ENCODE measurements at places on chromosomes 1 and 21. TPM values are rescaled to one million over a fixed set of nuclear protein-coding genes. Genes with fewer than 3 reads are reported as not detected.

GRCh38 chr1:100516857-100517256 lies 21.1 kb upstream of the GPR88 start:
- no peaks in the 10 kb centered on the region for H3K27me3 ChIP-seq
- peaks cover 4% of the 10 kb centered on the region for H3K36me3 ChIP-seq
- H3K4me1 ChIP-seq = peaks cover 2% of the 10 kb centered on the region
- peak; percentile 13 for DNase-seq
- no peak overlapping the region for H3K4me3 ChIP-seq
- H3K27ac ChIP-seq = no peak overlapping the region

- no peak for DNase-seq
- H3K27ac ChIP-seq = no peak overlapping the region
- no peaks in the 10 kb centered on the region for H3K36me3 ChIP-seq
- H3K4me3 ChIP-seq = no peak overlapping the region
- H3K27me3 ChIP-seq = peaks cover 20% of the 10 kb centered on the region
Measured at GRCh38 chr1:29394521-29395225, 158.4 kb downstream of the PTPRU start.

GRCh38 chr1:170664828-170665612 lies 1.1 kb downstream of the PRRX1 start:
- H3K27me3 ChIP-seq = peaks cover 81% of the 10 kb centered on the region
- peak overlapping the region; percentile 27 for H3K4me3 ChIP-seq
- no peak overlapping the region for H3K27ac ChIP-seq
- no peaks in the 10 kb centered on the region for H3K36me3 ChIP-seq
- no peak for DNase-seq
- H3K4me1 ChIP-seq = peaks cover 51% of the 10 kb centered on the region

- no peak overlapping the region for H3K4me3 ChIP-seq
- no peaks in the 10 kb centered on the region for H3K27me3 ChIP-seq
- DNase-seq = no peak
- H3K4me1 ChIP-seq = peaks cover 23% of the 10 kb centered on the region
- no peak overlapping the region for H3K27ac ChIP-seq
Measured at GRCh38 chr1:25106976-25107642, 125.2 kb downstream of the SYF2 start.

DNA sequence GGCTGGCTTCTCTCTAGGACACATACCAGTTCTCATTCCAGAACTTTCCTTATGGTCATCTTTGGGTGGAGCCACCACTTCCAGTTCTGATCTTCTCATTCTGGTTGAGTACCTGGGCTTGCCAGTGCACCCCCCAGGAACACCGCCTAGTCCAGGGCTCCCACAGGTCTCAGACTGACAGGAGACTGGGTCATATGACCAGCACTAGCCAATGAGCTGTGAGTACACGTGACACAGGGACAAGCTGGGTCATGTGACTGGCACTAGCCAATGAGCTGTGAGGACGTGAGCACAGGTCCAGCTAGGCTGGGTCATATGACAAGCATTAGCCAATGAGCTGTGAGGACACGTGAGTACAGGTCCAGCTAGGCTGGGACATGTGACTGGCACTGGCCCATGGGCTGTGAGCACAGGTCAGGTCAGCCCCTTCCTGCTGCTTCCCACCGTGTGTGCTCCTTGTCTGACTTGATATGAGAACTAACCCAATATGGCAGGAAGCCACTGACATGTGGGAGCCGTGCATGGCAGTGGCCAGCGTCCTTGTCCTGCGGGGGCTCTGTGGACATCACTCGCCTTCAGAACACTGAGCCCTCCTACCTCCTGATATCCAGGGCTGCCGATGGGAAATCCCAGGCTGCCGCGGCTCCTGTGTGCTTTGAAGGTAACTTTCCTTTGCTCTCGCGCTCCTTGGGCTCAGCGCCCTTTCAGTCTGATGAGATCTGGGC lies 22.7 kb downstream of the KRTAP10-1 start:
- H3K4me1 ChIP-seq = no peaks in the 10 kb centered on the region
- H3K36me3 ChIP-seq = no peaks in the 10 kb centered on the region
- no peak overlapping the region for H3K27ac ChIP-seq
- no peak overlapping the region for H3K4me3 ChIP-seq
- no peaks in the 10 kb centered on the region for H3K27me3 ChIP-seq
- DNase-seq = peak; percentile 15

The KCNN3 gene
- 0.25 TPM for total RNA-seq

The RCAN3 gene
- 71.9 TPM for total RNA-seq

GRCh38 chr1:156104065-156104810 lies 10.3 kb upstream of the LMNA start:
- peak overlapping the region; percentile 63 for H3K27ac ChIP-seq
- H3K27me3 ChIP-seq = peaks cover 16% of the 10 kb centered on the region
- no peak overlapping the region for H3K4me3 ChIP-seq
- H3K36me3 ChIP-seq = no peaks in the 10 kb centered on the region

DNA sequence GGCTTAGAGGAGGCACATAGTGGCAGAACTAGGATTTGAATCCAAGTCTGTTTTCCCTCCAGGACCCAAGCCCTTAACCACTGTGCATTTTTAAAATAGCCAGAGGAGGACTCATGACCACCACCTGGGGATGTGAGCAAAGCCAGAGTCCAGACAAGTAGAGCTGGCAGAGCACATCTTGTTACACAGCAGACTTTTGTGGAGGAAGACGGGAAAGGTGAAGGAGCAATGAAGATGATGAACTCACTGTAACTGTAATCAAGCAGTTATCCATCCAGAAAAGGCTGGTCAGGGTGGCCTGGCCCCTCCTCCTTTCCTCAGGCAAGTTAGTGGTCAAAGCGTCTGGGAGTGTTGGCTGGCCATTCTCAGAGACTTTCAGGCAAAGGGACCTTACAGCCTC lies 50.9 kb downstream of the SLC44A3 start:
- no peak for DNase-seq
- H3K27ac ChIP-seq = no peak overlapping the region
- H3K4me3 ChIP-seq = no peak overlapping the region
- H3K27me3 ChIP-seq = no peaks in the 10 kb centered on the region
- peaks cover 7% of the 10 kb centered on the region for H3K4me1 ChIP-seq

DNA sequence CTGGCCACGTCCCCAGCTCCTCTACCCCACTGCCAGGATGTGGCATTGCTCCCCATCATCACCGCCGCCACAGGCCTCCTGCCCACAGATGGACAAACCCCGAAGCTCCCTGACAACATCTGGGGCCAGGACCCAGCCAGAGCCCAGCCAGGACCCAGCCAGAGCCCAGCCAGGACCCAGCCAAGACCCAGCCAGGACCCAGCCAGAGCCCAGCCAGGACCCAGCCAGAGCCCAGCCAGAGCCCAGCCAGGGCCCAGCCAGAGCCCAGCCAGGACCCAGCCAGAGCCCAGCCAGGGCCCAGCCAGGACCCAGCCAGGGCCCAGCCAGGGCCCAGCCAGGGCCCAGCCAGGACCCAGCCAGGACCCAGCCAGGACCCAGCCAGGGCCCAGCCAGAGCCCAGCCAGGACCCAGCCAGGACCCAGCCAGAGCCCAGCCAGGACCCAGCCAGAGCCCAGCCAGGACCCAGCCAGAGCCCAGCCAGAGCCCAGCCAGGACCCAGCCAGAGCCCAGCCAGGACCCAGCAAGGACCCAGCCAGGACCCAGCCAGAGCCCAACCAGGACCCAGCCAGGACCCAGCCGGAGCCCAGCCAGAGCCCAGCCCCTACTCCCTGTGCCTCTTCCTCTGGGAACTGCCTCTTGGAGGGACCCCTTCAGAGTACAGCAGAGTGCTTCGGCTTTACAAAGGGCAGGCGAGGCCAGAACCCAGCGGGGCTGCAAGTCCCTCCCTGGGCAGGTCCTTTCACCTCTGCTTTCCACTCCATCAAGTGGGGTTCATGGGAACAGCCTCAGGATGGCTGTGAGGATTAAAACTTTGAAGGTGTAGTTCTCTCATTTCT lies 43.7 kb downstream of the DISP3 start:
- H3K27me3 ChIP-seq = no peaks in the 10 kb centered on the region
- H3K27ac ChIP-seq = no peak overlapping the region
- H3K36me3 ChIP-seq = no peaks in the 10 kb centered on the region
- no peak overlapping the region for H3K4me3 ChIP-seq
- H3K4me1 ChIP-seq = no peaks in the 10 kb centered on the region

DNA sequence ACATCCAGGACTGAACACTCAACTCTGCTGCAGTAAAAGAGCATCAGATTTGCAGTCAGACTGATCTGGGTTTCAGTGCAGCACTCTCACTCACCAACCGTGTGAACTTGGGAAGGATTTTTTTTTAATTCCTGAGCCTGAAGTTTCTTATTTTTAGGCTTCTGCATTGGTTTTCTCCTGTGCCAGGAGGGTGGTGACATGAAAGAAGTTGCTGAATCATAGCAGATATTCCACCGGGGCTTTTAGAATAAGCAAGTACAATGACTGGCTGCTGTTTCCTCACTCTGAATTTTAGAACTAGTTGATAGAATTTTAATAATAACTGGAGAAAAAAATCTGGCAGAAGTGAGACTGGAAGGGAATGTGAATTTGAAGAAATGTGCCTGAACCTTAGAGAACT lies 11.6 kb downstream of the ADAM30 start:
- H3K27ac ChIP-seq = no peak overlapping the region
- peaks cover 5% of the 10 kb centered on the region for H3K36me3 ChIP-seq
- no peak overlapping the region for H3K4me3 ChIP-seq

- H3K36me3 ChIP-seq = no peaks in the 10 kb centered on the region
- H3K27me3 ChIP-seq = no peaks in the 10 kb centered on the region
- no peak for DNase-seq
- H3K27ac ChIP-seq = no peak overlapping the region
Measured at GRCh38 chr21:44572959-44573583, 458 bp upstream of the KRTAP10-4 start.

DNA sequence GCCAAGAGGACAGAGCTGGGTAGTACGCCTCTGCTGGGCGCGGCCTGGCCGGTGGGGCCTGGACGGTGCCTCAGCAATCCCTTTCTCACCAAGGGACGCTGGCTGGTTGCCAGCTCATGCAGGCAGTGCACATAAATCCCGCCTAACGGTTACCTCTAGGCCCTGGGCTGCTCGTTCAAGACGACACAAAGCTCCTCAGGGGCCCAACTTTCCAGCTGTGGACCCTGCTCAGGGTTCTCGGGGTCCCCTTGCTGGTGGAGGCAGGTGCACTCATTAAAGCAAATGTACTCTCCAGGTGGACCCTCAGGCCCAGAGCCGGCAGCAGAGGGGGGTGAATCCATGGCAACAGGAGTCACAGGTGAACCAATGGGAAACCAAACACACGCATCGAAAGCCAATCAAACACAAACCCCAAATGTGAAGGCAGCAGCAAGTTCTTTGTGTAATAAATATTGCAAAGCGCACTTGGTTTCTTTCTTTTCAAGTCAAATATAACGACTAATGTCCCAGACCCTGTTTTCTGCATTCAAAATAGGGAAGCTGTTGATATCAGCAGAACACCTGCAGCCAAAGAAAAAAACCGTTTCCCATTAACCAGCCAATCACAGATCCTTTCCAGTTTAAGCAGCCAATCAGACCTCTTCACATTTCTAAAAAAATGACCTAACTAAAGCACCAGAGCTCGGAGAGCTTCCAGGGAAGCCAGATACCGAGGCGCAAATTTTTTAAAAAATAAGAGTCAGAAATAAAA lies 26.1 kb upstream of the CLSTN1 start:
- no peak for DNase-seq
- no peak overlapping the region for H3K27ac ChIP-seq
- H3K27me3 ChIP-seq = no peaks in the 10 kb centered on the region
- peaks cover 9% of the 10 kb centered on the region for H3K4me1 ChIP-seq
- H3K4me3 ChIP-seq = peak overlapping the region; percentile 57

The AMY1A gene
- total RNA-seq = not detected

- no peaks in the 10 kb centered on the region for H3K36me3 ChIP-seq
- peak; percentile 85 for DNase-seq
- H3K27ac ChIP-seq = no peak overlapping the region
- H3K4me3 ChIP-seq = no peak overlapping the region
- H3K27me3 ChIP-seq = no peaks in the 10 kb centered on the region
Measured at GRCh38 chr1:18875107-18875795, 15.8 kb upstream of the TAS1R2 start.

DNA sequence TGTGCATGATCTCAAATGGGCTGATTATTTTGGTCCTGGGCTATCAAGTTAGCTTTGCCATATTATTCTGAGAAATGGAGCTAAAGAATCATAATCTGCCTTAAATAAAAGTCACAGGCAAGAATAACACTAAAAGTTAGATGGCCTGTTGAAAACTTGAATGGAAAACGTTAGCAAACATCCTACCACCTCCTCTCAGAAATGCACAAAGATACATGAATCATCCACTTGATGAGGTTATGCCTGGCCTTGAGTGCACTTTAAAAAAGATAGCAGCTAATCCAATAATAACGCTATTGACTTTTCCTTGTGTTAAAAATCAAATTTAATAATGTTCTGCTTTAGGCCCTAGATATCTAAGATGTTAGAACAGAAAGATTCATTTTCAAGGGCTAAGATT lies 108.0 kb downstream of the KCNJ6 start:
- H3K27ac ChIP-seq = no peak overlapping the region
- peaks cover 2% of the 10 kb centered on the region for H3K36me3 ChIP-seq
- peaks cover 18% of the 10 kb centered on the region for H3K27me3 ChIP-seq

The HSPA13 gene
- 41.4 TPM for total RNA-seq

DNA sequence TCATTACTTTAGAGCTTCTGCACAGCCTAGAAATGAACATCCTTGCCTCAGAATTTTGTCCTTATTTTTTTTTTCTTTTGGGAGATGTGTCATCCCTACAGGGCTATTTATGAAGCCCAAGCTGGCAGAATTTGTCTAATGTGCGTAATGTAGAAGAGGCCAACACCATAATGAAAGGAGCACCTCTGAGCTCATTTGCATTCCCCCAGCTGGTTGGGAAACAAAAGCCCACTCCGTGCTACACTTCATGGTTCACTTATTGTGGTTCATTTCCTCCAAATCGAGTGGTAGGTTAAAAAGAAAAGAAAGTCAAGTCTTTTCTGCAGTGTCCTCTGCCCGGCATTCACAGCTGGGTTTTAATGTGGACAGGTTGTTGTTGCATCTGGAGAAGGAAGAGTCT lies 73.5 kb downstream of the KAZN start:
- no peak overlapping the region for H3K4me3 ChIP-seq
- no peak overlapping the region for H3K27ac ChIP-seq
- no peaks in the 10 kb centered on the region for H3K27me3 ChIP-seq

DNA sequence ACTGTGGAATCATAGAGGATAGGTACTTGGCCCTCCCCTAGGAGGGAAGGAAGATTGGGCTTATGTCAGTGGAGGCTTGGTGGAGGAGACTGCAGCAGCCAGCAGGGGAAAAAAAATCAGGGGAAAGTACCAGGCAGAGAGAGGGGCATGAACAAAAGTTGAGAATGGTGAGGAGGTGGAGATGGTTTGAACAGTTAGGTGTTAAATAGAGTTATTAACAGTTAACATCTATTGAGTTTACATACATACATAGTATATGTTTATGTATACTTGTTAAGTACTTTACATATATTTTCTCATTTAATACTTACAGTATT lies 136.5 kb upstream of the HNRNPU start:
- H3K4me1 ChIP-seq = no peaks in the 10 kb centered on the region
- no peak overlapping the region for H3K4me3 ChIP-seq
- DNase-seq = no peak
- no peak overlapping the region for H3K27ac ChIP-seq

All from activated naive CD4-positive, alpha-beta T cell treated with anti-CD3 and anti-CD28 coated beads for 36 hours (primary cell).